ENCODE measurements at places on chromosomes 4 and X. TPM values are rescaled to one million over a fixed set of nuclear protein-coding genes. Genes with fewer than 3 reads are reported as not detected.

DNA sequence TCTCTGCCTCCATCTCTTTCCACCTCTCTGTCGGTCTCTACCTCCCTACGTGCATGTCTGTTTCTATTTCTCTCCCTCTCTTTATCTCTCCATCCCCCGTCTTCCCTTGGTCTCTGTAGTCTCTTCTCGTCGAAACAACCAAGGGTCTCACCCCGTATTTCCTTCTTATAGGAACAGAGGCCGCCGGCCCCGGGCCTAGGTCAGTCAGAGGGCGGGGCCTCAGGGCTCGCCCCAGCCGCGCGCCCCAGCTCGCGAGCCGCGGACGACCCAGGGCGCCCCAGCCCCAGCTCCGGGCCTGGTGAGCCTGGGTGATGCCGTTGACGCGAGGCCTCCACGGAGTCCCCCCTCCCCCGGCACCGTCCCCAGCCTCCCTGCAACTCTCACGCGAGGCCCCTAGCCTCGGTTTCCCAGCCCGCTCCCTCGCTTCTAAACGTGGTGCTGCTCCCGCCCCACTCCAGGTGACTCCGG, 6.6 kb downstream of the TIMM17B start:
- DNase-seq: no peak

GRCh38 chr4:151314479-151314878, 10.9 kb downstream of the SH3D19 start:
- DNase-seq: no peak

Gene TMPRSS11D
- polyA plus RNA-seq: not detected

DNA sequence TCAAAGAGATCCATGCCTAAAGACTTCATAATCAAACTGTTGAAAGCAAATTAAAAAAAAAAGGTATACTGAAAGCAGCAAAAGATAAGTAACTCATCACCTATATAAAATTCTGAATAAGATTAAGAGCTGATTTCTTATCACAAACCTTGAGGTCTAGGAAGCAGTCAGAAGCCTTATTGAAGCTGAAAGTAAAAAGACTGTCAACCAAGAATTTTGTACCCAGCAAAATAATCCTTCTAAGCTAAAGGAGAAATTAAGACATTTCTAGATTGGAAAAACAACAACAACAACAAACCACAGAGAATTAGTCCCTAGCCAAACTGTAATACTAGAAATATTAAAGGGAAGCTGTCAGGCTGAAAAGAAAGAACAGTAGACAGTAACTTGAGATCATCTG, 622.9 kb downstream of the PCDH7 start:
- DNase-seq: no peak

Gene CCDC120
- 1.0 TPM for polyA plus RNA-seq

DNA sequence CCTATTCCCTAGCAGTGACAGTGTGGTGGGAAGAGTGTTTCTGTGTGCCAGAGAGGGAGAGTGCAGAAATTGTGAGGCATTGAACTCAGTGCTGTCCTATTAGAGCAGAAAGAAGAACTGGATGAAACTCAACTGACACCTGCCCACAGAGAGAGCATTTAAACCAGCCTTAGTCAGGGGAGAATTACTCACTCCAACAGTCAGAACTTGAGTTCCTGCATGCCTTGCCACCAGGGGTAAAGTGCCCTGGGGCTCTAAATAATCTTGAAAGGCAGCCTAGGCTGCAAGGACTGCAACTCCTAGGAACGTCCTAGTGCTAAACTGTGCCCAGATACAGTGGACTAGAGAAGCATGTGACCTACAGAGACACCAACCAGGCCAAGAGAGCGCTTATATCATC, 12.8 kb downstream of the CYSLTR1 start:
- no peak for DNase-seq

GRCh38 chr4:138861135-138861534, 154.4 kb upstream of the NOCT start:
- no peak for DNase-seq

- no peak for DNase-seq
These were observed 117.5 kb downstream of the RAPGEF2 start for GRCh38 chr4:159220353-159220752.

DNA sequence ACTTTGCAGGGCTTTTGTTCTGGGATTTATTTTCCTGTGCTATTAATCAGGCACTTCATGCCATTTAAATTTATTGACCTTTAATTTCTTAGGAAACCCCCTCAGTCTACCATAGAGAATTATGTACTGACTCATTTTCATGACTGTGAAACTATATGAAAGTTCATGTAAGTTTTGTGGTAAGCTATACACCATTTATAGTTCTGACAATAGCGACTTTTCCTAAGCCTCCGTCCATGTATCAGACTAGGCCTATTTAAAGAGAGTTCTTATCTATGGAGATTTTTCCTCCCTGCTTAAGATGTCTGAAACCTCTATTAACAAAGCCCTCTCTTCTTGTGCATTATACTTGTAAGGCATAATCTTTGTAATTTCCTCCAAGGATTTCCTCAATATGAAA, 111.6 kb downstream of the AFF2 start:
- DNase-seq: no peak

DNA sequence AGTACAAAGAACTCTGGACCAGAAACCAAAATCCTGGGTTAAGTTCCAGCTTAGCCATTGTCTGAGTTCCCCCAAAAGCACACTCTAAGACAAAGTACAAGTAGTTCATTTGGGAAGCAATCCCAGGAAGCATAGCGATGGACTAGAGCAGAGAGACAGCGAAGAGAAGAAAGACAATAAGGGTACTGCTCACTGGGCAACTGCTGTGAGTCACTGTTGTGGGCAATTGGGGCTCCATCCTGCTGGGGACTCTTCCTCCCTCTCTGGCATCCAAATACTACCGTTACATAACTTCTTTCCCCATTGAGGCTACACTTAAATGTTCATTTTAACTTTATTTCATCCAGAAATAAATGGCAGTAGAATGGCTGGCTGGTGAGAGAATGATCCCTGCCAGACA, 14.1 kb downstream of the SRPX start:
- no peak for DNase-seq

Gene GPRIN3
- polyA plus RNA-seq: not detected

Gene PNCK
- polyA plus RNA-seq: not detected

- no peak for DNase-seq
These were observed 4.1 kb downstream of the KDR start for GRCh38 chr4:55121246-55121645.

DNA sequence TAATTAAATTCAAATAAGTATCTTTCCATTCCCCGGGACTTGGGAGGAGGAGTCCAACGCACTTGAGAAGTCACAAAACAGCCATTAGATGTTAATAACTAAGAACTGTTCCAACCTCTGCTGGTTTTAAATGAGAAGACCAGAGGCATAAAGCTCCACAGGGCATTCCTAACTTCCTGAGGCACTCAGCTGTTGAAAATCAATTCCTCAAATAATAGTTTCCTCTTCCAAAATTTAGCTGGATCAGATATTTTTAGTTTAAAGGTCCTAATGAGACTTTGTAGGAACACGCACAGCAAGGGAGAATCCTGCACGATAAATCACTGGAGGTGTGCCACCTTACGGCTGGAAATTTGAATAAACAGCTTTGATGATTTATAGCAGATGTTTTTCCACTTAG, 504.3 kb upstream of the ZFP42 start:
- no peak for DNase-seq

- no peak for DNase-seq
These were observed 372.1 kb upstream of the EMCN start for GRCh38 chr4:100889898-100890297.

- no peak for DNase-seq
These were observed 12.7 kb downstream of the SLC6A8 start for GRCh38 chrX:153700376-153700945.

Gene MAGEC1
- polyA plus RNA-seq: not detected

Gene SLC16A2
- polyA plus RNA-seq: 38.5 TPM

DNA sequence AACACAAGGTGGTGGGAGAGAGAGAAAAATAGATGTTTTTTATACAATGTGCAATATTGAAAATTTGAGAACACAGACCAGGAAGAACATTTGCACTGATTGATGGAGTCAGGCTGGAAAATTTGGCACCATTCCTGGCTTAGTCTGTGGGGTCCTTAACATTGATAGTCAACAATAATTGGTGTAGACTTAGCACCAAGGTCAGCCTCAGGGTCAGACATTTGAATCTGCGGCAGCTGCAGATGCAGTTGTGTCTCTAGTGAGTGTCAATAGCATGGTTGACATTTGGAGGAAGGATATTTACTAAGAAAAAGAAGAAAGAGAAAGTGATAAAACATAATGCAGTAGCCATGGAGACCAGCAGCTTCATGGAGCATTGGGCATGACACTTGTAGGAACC, 31.5 kb upstream of the GLRA3 start:
- DNase-seq: no peak

- DNase-seq: peak; percentile 89
These were observed 345.4 kb upstream of the GATB start for GRCh38 chr4:152106113-152106763.

Gene FABP2
- not detected for polyA plus RNA-seq

DNA sequence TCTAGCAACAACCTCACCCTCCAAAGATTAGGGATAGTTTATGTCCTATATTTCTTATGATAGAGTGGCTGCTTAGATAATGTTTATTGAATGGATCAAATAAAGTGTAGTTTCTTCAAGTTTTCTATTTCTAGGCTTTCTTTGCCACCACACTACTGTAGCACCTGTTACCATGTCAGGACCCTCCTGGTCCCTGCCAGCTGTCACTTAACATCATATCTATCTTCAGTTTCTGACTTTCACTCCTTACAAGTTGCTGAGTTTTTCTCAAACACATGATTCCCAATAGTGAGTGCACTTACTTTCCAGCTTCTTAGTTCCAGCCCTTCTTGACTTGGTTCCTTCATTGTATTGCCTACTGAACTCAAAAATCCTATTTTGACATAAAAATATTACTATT, 593.9 kb upstream of the PITX2 start:
- no peak for DNase-seq

Gene GYPB
- not detected for polyA plus RNA-seq

Gene SLIT2
- 16.0 TPM for polyA plus RNA-seq

Gene ARHGEF9
- 8.4 TPM for polyA plus RNA-seq

DNA sequence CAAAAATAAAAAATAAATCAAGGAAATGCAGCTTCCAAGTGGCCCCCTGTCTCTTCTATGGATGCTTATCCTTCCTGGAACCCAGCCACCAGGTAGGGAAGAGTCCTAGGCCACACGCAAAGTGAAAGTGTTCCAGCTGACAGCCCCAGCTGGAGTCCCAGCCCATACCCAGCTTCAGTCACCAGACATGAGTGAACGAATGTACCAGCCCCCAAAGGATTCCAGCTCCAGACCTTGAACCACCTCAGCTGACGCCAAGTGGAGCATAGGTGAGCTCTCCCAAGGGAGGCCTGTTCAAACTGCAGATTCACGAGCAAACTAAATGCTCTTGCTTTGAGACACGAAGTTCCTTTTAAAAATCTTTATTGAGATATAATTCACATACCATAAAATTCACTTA, 62.0 kb downstream of the BCOR start:
- no peak for DNase-seq

DNA sequence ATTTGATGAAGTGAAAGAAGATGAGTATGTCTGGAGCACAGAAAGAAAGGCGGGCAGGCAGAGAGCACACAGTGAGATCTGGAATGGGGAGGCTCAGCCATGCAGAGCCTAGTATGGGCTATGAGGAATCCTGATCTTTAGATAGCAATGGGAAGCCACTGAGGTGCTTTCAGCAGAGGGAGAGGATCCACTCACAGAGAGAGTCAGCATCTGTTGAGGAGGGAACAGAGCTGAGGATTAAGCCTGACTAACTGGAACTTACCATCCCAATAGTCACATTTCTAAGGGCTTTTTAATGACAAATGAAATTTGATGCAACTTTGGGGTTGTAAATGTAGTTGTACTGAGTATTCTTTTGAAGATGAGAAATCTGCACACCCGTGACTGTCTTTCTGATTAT, 20.6 kb upstream of the FGFBP2 start:
- no peak for DNase-seq

Data from AG04450 (cell line).